ELR (cell line): ENCODE measurements at places on chromosomes 1 and 21.

DNA sequence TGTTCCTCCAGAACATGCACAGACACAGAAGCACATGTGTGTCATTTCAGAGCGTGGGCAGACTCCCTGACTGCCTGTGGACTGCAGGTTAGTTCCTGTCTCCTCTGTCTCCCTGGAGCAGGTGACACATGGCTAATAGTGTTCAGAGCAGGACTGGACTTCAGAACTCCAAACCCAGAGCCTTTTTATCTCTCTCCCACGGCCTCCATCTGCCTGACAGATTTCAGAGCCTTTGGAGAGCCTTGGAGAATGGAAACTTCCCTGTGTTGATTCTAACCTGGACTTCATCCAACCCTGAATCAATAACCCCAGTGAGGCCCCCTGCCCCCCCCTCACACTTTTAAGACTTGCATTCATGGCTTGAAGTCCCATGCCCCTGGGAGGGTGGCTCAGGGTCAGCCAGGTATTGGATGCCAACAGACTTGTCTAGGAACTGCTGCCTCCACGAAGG is 44.4 kb downstream of the C1orf198 start:
- no peak for DNase-seq

DNA sequence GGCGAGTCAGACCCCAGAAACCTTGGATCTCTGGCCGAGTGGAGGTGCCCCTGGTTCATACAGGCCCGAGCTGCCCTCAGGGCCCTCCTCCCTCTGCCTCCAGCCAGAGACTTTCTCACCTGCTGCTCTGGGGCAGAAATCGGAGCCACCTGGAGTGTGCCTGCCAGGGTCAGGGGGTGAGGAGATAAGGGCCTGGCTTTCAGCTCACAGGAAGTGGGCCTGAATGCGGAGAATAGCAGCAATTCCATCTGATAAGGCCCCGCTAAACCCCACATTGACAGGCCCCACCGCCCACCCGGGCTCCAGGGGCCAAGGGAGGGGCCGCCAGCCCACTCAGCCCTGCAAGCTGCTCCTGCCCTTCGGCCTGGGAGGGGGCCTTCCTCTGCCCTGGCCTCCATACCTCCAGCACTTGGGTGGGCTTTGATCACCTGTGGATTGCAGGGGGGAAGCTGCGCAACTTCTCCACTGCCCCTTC is 123.7 kb upstream of the ARHGEF16 start:
- DNase-seq: no peak

- peak; percentile 46 for DNase-seq
Observed at GRCh38 chr1:33442141-33442540, 11.2 kb upstream of the PHC2 start.

DNA sequence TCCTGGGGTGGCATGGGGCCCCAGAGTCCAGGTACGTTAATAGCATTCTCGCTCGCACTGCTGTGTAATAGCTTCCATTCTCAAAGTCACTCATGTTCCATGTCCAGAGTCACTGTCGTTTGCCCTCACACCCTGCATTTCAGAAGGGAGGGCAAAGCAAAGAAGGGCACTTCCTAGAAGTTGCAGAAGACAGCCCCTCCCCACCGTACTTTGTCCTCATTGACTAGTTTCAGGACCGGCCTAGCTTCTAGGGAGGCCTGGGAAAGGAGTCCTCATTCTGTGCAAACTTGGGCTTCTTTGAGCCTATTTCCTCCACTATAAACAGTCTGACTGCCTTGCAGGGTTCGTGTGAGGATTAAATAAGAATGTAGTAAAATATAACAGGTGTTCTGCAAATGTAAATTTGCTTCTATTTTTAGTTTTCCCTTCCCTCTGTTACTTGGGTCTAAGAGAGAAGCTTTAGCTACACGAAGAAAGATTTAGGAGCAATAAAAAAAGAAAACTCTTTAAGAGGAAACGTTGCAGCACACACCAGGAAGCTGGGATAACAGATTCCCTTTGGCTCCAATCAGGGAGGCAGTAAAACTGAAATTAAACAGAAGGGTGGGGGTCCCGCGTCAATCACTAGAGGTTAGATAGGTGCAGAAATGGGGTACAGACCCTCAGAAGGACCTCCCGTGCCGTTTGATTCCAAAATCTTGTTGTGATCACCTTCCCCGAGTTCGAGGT is 40.1 kb downstream of the ACTL8 start:
- no peak for DNase-seq

- no peak for DNase-seq
Observed at GRCh38 chr1:230979952-230980351, 1.1 kb downstream of the ARV1 start.

DNA sequence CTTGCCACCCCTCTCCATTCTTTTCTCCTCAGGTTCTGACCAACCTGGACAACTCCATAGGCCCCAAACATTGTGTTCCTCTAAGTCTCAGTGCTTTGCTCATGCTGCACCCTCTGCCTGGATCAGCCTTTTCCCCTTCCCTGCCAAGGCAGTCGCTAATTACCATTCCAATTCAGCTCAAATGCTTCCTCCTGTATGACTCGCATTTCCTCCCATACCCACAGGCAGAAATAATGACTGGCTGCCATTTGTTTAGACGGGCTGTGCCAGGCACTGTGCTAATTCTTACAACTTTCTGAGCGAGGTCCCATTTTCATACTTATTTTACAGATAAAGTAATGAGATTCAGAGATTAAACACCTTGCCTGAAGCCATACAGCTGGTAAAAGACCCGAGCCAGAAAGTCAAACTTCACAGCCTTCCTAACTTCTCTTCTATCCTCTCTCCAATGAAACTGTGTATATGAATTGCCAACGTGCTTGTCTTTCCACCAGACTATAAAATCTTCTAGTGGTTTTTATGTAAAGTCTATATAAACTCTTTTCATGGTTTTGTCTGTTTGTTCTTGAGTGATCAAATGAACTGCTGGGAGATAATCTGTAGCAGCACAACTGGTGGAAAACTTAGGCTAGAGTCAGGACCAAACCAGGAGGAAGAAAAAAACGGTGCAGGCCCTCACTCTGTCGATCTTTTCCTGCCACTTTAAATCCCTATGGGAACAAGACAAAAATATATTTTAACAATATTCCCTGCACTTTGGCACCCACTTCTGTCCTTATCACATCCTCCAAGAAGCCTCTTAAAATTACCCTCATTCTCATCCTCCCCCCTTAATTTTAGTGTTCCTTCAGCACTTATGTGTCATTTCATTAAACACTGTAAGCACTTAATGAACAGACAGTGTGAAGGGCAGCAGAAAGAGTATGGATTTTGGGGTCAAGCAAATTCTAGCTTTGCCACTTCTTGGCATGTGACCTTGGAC is 33.7 kb downstream of the RAB3B start:
- DNase-seq: peak; percentile 61

GRCh38 chr1:42886800-42887199 is 40.4 kb downstream of the ZNF691 start:
- no peak for DNase-seq

- no peak for DNase-seq
Observed at GRCh38 chr1:99005537-99005942, 879 bp upstream of the PLPPR5 start.

DNA sequence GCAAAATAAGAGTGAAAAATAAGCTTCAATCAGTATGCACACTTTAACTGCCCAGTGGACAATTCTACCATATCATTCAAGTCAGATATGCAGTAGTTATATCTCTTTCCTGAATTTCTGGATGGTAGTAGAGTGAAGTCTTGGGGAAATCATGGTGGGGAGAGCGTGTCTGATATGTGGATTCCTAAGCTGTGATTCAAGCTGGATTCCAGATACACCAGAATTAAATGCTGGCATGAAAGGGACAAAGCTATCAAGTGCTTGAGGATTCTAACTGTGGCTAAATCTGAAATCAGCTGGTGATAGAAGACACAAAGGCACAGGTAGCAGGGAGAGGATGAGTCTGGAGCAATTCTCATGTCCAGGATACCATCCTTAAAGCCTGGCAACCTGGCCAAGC is 323.5 kb downstream of the DUSP10 start:
- DNase-seq: peak; percentile 52

- DNase-seq: no peak
Observed at GRCh38 chr1:167587872-167588271, 34.3 kb upstream of the CREG1 start.

DNA sequence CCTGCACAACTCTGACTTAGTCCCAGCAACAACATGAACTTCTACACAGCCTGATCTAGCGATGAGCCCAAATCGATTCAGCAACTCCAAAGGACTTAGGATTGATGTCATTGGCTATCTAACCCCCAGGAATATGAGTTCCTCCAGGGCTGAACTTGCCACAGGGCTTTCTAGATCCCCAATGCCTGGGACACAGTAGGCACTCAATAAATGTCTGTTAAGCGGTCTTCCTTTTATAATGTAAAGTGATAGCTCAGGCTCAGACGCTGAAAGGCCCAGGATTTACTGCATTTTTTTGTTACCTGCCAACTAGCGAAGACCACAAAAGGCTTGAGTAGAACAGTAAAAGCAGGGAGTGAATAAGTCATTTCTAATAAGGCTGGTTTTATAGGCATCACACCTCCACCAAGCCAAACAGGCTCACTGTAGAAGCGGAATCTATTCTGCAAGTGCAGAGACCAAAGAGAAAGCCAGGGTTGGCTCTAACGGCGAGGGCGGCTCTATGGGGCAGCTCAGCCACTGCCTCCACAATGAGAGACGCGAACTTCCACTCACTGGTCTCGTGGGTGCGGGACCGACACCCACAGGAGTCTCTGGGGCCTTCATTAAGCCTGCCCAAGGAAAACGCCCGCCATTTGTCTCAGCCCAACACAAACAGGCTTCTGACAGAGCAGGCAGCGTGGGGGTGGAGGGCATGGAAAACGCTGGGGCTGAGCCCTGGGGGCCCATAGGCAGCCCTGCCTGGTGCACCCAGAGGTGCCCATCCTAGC is 52.0 kb downstream of the HLCS start:
- no peak for DNase-seq

GRCh38 chr1:23444596-23445390 is 20.2 kb upstream of the TCEA3 start:
- no peak for DNase-seq

GRCh38 chr21:45528028-45528705 is 14.1 kb downstream of the SLC19A1 start:
- no peak for DNase-seq

DNA sequence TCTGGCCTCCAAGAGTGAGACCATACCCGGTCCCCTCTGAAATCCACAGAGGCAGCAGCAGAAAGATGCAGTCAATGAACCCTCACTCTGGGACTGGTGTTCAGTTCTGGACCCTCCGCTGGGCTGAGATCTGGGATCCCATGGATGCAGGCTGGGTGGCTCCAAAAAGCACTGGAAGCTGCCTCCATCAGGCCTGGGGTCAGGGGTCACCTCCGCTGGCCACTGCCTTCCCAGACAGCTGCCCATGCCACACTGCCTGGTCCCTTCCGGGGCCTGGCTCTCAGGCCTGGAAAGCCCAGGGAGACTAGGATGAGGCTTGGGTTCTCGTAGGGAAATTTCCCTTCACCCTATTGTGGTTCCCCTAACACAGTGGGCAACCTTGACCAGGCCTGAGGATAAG is 21.4 kb upstream of the PADI4 start:
- DNase-seq: no peak

GRCh38 chr1:30406996-30407864 is 316.2 kb downstream of the MATN1 start:
- no peak for DNase-seq

DNA sequence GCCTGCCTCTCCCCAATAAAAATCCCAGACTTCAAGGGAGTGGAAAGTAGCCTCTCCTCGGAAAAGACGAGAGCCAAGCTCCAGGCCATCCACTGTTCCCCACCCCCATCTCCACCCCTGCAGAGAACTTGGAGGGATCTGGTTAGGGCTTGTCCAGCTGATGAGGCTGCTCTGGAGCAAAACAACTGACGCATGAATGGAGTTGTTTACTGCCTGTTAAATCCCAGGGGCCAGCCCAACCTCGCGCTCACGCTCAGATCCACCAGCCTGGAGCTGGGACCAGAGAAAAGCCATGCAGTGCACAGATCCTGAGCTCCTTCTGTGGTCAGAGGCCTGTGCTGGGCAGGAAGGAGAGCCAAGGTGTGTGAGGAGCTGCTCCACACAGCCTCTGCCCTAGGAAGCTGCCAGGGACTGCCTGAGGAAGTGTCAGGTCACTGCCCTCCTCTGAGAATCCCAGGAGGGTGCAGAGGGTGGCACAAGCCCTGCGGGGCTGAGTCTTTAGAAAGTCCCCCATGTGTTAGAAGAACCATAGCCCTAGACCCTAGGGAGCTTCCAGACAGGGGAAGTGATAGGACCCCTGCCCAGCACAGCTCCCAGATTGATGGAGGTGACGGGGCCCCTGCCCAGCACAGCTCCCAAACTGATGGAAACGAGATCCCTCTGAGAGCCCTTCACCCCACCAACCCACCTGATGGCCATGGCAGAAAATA is 109.0 kb upstream of the IPO9 start:
- DNase-seq: no peak

DNA sequence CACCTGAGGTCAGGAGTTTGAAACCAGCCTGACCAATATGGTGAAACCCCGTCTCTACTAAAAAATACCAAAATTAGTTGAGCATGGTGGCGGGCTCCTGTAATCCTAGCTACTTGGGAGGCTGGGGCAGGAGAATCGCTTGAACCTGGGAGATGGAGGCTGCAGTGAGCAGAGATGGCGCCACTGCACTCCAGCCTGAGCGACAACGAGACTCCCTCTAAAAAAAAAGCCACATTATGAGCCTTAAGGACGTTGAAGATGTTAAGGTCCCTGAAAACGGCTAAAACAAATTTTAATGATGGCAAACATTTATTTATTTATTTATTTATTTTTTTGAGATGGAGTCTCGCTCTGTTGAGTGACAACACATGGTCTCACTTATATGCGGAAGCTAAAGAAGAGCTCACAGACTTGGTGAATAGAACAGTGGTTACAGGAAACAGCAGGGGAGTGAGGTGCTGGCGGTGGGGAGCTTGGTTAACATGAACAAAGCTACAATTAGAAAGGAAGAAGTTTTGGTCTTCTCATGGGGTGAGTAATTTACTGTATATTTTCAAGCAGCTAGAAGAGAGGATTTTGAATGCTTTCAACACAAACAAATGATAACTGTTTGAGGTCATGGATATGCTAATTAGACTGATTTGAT is 47.1 kb downstream of the TCP10L start:
- no peak for DNase-seq

GRCh38 chr1:13699510-13699909 is 478 bp upstream of the PRDM2 start:
- peak; percentile 0 for DNase-seq

GRCh38 chr1:184166485-184166884 is 115.0 kb downstream of the TSEN15 start:
- no peak for DNase-seq

DNA sequence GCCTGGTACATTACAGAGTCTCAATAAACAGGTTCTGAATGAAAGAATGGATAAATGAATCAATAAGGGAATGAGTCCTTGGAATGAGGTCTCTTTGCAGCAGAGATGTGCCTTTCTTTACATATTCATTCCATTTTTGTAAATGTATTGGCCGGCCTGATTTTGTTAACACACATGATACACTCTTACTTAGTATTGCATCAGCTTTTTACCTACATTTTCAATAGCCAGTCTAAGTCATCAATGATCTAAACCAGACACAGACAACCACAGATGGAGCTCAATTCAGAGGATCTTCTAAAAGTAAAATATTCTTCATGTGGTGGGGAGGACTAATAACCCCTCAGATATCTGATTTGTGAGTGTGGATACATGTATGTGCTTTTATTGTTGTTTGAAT is 653.1 kb downstream of the LMO4 start:
- no peak for DNase-seq
